ENCODE measurements at places on chromosomes 12 and 14.

- DNase-seq: no peak
These were observed 206.5 kb downstream of the SLC41A2 start for GRCh38 chr12:104751594-104751993.

GRCh38 chr12:32305163-32305562 lies 94.2 kb upstream of the FGD4 start:
- DNase-seq: peak; percentile 54

DNA sequence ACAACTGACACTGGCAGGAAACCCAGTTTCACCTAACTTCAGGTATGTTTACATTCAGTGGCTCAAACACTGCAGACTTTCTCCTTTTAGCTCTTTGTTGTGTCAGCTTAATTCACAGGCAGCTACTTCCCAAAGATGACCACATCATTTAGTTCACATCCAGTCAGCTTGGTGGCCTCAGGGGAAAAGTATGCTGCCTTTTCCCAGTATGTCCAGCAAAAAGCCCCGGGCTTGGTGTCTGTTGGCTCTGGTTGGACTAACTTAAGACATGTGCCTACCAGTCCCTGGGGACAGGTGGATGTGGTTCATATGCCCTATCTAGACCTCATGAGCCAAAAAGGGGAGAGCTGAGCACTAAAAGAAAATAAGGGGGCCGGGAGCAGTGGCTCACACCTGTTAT lies 56.4 kb downstream of the GOLGA5 start:
- no peak for DNase-seq

- DNase-seq: no peak
These were observed 74.7 kb downstream of the APAF1 start for GRCh38 chr12:98719515-98720504.

DNA sequence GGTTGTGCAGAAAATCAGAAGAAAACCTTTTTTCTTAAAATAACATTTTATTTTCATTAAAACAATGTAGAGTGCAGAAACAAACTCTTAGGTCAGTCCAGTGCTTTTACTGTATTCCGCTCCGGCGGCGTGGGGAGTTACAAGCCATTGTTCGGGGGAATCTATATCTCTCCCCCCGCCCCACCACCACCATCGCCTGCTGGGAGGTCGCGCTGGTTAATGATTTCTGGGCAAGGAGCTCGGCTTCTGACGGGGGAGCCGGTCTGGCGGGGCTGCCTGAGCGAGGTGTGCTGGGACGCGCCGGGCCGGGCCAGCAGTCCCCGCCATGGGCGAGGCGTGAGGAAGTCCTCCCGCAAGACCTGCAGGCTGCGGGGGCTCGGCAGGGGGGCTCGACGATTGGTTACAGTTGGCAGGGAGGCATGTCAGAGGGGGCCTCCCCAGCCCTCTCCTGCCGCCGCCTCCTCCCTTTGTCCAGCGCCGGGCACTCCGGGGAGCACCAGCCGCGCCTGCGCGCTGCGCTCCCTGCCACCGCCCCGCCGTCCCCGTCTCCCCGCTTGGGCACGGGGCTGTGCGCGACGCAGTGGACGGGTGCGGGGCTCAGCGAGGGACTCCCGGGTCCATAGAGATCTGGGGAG lies 1.0 kb upstream of the DUSP6 start:
- DNase-seq: peak; percentile 77

DNA sequence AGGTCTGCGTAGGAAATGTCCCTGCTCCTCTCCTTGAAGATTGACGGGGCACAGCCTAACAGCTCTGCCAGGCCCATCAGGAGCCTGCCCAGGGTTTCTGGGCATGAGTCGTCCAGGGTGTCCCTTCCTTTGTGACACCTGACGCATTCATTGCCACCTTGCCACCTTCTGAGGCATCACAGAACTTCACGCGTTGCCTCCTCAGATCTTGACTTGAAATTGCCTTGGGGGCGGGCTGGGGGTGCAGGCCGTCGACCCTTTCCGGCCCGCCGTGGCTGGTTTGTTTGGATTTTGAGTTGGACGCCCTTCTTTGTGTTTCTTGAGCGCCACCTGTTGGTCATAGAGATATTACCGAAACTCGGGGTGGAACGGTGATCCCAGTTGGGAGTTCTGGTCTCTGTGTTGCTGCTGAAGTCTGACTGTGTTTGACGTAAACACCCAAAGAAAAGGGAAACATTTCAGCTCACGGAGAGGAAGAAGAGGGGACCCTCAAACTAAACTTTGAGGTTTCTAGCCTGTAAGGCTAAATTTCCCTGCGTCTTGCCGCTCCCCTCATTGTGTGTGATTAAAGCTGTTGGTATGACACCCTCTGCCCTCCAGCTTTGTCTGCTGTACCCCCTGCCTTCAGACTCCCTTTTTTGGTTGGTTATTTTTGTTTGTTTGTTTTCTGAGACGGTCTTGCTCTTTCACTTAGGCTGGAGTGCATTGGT lies 44.6 kb downstream of the MLXIP start:
- peak; percentile 85 for DNase-seq

GRCh38 chr14:35047976-35048513 lies 2.0 kb downstream of the FAM177A1 start:
- no peak for DNase-seq

DNA sequence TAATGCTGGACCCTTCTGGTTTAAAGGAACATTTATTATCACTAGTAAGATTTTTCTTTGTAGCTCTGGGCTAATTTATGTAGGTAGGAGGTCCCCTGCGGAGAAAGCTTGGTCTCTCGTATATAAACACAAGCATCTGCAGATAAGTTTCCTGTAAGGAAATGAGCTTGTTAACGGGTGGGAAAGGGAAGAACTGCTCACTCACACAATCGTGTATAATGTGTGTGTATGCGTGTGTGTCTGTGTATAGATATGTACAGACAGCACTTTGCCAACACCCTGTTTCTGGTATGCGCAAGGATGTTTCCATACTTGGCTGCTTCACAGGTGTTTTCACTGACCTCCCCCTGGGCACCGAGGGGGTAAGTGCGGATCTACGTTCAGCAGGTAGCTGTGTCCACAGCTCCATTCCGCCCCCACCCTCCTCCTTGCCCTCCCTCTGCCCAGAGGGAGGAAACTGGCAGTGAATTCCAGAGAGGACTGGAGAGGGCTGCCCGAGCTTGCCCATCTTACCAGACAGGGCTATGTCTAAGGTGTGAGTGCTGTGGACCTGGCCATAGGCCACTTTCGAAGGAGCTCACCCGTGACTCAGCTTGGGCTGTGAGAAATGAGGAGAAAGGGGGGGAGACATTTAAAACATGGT lies 65.2 kb downstream of the NINJ2 start:
- DNase-seq: no peak

DNA sequence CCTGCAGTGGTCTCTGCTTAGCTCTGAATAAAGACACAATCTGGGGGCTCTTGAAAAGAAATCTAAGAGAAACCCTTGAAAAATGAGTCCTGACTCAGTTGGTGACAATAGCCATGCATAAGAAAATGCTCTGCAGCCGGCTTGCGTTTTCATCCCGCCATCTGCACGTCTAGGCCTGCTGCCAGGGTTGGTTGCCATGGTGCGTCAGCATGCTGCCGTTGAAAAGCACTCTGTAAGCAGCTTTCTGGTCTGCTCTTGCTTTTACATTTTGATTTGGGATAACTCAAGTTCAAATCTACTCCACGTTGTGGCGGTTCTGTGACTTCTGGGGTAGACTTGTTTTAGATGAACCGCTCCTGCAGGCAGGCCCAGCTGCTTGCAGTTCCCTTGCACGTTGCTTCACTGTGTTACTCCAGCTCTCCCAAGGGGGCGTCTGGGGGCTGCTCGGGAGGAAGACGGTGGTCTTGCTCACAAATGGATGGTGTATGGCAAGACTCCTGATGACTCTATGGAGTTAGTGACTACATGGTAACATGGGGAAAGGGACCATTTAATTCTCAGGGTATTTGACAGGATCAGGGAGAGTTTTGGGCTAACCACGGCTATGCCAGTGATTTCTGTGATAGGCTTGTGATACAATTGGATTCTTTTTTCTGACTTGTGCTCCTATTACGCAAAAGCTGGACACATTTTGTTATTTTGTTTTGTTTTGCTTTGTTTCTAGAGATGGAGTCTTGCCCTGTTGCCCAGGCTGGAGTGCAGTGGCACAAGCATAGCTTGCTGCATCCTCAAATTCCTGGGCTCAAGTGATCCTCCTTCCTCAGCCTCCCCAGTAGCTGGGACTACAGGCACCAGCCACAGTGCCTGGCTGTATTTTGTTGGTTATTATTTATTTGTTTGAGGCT lies 15.8 kb downstream of the WNT5B start:
- peak; percentile 84 for DNase-seq

DNA sequence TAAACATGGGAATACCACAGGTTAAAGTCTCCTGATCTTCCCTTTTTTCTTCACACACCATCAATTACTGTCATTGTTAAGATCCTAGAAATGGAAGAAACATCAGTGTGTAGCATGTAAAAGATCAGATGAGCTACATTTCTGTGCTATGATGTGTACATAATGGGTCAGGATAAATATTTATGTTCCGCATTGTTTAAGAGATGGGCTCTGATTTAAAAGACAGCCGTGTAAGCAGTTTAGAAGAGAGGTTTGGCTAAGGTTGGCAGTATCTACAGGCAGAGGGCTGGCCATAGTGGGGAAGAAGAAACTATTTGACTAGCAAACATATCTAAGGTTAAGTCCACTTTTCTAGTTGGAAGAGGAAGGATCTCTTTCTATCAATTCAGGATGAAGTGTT lies 49.4 kb downstream of the LRRC9 start:
- DNase-seq: peak; percentile 54

DNA sequence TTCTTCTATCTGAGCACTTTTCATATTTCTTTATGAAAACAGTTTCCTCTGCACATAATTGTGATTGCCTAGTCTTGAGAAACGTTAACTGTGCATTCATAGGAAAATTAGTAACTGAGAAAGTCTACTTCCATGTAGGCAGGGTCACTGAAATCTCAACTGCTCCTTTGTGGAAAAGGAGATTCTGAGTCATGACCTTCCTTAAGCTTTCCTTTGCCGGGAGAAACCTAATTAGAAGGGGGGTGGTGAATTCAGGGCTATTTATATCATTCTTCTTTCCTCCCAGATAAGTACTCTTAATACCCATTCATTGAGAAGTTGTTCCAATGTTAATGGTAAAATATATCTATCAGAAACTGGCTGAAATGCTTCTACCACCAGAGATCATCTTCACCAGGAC lies 751.0 kb upstream of the TMEM132C start:
- DNase-seq: no peak

DNA sequence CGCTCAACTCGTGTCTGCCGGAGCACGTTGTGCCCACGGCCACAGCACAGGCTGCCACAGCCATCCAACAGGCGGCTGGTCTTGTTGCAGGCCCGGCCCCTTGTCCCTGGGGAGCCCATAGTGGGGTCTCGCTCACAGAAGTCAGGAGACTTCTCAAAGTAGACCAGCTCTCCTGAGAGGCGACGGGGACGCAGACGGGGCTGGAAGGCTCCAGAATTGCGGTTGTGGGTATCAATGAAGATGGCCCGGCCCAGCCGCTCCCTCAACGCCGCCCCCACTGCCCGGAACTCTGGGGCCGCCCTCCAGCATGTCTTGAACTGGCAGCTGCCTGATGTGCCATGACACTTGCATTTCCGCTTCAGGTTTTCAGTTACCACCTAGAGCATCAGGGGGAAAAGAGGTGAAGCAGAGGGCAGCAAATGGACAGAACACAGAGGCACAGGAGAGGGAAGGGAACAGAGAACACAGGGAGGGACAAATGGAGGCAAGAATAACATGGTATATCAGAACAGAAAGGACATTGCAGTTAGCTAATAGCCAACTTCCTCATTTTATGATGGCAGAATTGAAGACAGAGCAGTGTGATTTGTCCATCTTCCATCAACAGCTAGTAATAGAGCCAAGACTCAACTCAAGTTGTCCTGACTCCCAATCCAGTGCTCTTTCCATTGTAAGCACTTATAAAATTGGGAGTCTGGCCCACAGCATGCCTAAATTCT lies 5.2 kb downstream of the WNT10B start:
- DNase-seq: no peak

- DNase-seq: no peak
These were observed 5.5 kb upstream of the KRT79 start for GRCh38 chr12:52839436-52840105.

DNA sequence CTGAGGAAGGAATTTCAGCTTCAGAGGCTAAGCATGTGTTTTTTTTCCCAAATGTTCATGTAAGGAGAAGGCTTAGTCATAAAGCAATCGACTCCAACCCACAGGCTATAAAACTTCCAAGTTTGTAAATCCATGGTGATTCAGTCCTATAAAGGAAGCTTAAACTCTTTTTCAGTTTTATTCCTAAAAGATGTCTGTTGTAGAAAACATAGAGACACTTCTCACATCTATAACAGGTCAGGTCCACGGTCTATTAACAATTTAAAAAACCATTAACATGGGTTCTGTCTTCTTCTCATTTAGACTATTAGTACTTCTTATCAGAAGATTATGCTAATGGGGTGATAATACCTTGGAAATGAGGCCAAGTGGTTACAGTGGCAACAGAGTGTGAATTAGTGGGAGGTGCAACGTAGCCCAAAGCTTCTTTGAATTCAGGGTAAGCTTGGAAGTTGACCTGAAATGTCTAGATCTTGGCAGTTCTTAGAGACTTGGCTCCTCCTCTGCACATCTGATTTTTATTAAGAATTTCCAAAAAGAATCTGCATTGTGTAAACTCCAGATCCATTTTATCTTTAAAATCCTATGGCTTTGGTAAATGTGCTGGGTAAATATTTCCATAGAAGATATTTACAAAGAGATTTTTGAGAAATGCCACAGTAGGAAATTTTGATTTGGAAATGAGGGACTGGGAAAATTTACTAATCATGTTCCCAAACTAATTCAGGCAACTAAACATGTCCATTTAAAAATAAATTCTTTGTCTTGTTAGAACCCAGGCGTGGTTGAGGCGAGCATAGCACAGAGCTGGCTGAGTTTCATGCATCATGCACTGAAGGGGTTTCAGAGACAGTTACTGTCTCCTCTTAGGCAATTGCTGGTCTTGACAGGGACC lies 86.4 kb downstream of the EML1 start:
- peak; percentile 52 for DNase-seq

- peak; percentile 56 for DNase-seq
These were observed 74.9 kb upstream of the SLCO1C1 start for GRCh38 chr12:20620261-20620660.

DNA sequence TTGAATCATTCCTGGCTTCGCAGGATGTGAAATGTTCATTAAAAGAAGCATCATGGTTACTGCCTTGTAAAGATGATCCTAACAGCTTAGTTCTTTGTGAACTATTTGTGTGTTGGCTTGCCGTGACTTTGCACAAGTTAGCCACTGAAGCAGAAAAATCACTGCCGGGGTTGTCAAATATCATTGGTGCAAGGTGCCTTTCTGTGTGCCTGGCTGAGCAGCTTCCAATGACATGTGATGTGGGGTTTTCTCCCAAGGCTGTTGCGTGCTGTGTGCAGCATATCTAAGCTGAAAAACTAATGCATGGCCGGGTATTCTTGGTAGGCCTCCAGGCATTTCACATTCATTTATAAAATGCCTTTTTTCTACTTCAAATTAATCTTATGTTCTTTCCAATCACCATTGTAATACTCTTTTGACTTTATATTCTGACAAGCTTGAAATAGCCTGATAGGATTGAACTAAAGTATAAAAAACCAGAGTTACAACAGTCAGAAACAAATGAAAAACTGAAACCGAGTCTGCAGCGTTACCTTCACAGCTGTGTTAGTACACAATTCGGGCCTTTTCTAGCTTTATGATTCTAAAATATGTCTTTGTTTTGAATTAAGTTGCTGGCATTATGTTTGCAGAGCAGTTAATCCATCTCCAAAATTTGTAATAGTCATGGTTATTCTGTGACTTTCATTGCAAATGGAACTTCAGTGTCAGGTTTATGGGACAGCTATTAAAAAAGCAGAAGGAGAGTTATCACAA lies 222.1 kb downstream of the SYT1 start:
- no peak for DNase-seq
